ENCODE measurements at places on chromosomes 2 and 18.

GRCh38 chr2:221581986-221582385 lies 9.9 kb upstream of the EPHA4 start:
- no peak for DNase-seq

- no peak for DNase-seq
These were observed 137.9 kb downstream of the CDH2 start for GRCh38 chr18:28039078-28039477.

- DNase-seq: no peak
These were observed 137.1 kb downstream of the COL6A3 start for GRCh38 chr2:237276716-237277490.

DNA sequence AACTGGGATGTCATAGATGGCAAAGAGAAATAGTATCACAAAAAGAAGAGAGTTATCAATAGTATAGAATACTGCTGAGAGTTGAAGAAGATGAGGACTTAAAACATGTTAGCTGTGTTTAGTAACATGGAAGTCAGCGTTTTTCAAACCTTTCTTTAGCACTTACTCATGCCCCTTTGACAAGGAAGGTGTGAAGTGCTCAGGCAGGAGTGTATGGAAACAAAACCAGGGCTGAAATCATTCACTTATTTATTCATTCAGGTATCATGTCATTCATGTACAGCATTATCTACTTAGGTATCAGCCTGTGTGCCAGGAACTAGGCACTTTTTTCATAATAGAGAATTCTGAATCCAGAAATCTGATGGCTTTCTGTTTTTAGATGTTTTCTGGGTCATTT lies 27.2 kb downstream of the CD28 start:
- DNase-seq: no peak

GRCh38 chr2:191614759-191615158 lies 63.2 kb upstream of the NABP1 start:
- no peak for DNase-seq

GRCh38 chr18:48860269-48861180 lies 90.2 kb downstream of the SMAD7 start:
- no peak for DNase-seq

DNA sequence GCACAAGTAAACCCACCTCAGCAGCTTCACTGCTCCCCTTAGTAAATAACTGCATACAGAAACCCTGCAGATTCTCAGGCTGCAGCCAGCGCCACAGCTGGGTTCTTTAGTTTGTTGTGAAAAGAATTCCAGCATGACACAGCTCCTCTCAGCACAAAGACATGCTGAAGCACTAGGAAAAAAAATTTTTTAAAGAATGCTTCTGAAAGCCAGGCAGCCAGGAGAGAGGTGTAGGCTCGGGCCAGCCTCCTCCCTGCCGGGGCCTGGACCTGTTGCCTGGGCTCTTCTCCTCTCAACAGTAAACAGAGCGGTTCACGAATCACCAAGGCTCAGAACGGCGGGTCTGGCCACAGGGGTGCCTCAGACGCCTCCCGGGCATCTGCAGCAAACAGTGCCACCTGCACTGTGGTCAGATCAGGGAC lies 95.7 kb upstream of the POU3F3 start:
- DNase-seq: no peak

DNA sequence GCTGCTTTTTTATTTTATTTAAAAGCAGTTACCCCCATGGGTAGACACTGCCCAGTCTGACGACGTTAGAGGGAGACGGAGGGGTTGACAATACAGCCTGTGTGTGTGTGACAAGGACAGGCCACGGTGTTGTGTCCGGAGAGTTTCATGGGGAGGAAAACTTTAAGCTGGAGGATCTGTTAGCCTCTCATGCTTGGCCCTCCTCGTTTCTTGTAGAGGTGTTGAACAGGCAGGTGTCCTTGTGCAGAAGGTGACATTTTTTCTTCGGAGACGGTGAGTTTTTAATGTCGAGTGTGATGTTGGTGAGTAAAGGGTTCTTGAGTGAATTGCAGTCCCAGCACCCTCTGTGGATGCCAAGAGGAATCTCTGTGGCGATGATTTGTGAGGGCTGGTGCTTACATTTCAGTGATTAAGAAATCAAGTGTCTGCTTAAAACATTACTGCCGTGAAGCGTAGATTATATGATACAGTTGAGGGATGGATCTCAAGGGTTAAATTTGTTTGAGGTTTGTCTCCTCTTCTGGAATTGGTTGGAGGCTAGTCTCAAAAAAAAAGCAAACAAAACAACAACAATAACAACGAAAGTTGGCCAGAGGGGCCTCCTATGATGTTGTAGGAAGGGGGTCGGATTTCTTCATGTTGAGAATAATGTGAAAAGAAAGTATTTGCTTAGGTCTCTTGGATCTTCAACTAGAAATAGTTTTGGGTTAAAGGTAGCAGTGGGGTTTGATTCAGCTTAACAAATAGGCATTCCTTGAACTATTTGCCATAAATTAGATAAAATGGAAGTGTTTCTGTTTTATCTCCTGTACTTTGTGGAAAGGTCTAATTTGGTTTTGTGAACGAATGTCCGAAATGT lies 1.6 kb downstream of the NCOA1 start:
- peak; percentile 5 for DNase-seq

- no peak for DNase-seq
These were observed 122.5 kb downstream of the FIGN start for GRCh38 chr2:163613266-163613731.

DNA sequence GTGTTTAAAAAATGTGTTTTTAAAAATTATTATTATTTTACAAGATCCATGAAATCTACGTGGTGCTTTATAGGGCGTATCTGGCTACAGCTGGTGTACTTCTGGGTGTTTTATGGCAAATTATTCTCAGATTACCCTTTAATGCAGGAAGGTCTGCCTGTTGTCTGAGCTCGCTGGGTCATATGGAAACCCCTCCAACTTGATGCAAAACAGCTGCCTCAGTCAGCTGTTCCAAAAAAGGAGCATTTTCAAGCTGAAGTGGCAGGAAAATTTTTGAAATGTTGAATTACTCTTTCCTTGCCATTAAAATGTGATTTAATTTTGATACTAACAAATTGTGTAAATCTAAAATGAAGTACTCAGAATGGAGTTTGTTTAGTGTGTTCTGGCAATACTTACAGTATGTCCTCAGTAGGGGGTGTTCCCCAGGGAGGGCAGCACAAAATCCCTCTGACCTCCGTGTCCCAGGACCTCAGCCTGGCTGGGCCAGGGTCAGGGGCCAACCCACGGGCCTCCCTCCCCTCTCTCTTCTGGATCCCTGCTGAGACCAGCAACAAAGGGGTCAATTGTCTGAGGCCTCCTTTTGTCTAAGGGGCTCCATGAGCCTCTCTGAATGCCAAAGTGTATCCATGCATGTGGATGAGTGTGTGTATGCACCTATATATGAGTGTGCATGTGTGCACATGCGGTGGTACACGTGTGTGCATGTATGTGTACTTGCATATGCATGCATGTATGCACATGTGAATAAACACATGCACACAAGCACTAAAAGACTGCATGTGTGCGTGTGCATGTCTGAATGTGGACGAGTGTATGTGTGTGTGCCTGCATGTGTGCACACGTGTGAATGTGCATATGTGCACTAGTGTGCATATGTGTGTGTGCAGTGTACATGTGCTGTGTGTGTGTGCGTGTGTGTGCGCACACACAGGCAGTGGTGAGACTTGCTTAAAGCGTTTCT lies 105.4 kb downstream of the ACOXL start:
- no peak for DNase-seq

DNA sequence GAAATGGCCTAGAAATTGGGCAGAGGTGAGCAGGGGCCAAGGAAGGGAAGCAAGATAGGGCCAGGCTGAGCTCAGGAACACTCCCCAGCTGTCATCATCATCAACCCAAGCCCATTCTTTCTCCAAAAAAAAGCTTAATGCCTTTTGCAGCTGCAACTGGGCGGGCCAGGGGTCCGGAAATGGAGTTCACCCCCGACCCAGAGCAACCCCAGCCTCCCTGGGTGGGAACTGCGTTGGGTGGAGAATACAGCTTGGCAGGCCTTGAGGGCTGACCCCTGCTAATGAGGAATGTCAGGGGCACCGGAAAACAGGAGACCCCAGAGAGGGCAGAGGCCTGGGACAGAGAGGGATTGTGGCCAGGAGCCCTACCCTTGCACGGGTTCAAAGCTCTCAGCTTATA lies 64.8 kb downstream of the TNS1 start:
- DNase-seq: no peak

DNA sequence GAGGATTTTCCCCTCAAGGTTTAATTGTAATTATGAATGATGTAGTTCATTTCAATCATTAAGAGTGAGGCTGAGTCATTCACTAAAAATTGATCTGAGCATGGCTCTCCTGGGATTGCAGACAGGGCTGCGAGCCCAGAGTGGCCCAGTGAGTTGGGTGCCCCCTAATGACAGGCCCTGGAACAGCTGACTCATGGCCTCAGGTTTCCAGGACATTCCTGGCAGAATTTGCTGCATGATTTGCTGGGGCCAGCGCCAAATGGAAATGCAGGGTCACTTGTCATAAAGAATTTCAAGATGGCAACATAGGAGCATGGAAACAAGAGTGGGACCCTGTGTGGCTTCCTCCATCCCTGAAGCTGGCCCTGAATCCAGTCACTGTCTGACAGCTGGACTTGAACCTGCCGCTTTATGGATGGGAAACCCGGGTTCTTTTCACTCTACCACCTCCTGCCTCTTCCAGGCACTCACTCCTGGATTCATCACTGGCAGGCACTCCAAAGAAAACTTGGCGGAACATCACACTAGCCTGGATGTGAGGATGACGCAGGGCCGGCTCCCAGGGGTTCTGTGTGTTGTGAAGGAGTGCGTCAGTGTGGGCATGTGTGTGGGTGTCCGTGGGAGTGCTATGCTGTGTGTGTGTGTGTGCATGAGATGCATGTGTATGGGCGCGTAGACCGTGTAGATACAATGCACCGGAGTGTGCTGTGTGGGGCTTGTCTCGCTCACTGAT lies 15.2 kb downstream of the OTOF start:
- DNase-seq: no peak

DNA sequence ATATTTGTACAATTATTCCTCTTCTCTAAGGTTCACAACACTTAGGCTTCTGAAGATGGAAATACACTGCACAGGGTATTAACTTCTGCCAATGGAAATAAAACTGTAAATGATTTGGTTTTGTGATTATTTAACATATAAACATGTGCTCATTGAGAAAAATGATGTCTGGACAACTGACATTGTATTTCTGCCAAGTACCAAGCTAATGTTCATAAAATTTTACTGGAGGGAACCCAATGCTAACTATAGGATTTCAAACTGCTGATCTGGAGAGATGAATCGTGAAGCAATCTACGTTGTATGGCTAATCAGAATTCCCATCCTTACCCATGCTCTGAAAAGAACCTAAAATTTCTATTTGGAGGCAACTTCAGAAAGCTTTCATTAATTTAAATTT lies 279.7 kb downstream of the NRXN1 start:
- DNase-seq: no peak

GRCh38 chr2:238775591-238775990 lies 72.3 kb upstream of the TWIST2 start:
- DNase-seq: no peak

GRCh38 chr2:121074293-121074932 lies 210.6 kb downstream of the TFCP2L1 start:
- no peak for DNase-seq

DNA sequence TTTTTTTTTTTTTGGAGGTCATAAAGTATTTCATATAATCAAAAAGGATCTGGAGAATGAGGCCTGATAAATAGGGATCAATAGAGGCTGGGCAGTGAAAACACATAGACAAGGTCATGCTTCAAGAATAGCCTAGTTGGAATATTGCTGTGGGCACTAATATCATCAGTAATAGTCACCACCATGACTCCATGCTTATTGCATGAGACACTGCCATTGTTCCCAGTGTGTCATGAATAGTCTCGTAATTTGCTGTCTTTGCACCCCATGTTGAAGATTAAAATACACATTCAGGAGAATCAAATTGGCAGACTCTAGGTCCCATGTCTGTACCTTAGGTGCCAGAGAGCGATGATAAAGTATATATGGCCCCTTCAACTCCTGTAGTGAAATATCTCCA lies 10.3 kb downstream of the ASXL3 start:
- DNase-seq: no peak

DNA sequence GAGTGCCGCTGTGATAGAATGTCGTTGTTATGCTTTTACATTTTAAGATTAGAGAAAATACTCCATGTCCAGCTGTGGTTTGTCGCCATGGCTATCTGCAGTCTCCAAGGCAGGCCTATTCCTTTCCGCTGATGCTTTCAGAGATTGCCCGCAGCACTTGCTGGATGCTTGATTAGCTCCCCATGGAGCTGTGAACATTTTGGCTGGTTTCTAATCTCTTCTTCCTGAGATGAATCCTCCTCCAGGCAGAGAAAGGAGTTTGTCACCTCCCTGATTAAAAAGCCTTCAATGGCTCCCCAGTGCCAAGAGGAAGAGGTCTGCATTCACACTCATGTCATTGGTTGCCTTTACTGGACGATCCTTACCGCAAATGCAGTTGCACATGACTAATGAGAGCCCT lies 32.6 kb upstream of the LPIN1 start:
- DNase-seq: no peak

DNA sequence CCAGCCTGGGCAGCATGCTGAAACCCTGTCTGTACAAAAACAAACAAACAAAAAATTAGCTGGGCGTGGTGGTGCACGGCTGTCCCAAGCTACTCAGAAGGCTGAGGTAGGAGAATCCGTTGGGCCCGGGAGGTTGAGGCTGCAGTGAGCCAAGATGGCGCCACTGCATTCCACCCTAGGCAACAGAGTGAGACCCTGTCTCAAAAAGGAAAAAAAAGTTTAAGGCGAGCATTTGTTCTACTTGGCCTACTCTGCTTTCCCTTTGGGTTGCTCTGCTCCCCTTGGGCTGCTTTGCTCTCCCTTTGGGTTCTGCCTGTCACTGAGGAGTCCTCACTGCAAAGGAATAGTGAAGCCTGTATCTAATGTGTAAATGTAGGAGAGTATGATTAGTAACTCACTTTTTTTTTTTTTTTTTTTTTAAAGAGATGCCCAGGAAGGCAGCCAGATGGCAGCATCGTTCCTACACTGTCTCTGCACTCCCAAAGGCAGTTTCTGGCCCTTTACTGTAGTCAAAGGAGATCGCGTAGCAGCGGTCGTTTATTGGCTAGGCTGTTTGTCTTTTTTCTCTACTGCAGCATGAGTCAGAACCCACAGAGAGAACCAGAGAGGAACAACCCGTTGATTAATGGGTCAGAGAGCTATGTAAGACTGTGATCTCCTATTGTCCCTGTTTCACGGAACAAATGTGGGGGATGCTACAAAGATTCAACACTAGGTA lies 118.3 kb upstream of the CWC22 start:
- DNase-seq: peak; percentile 49

GRCh38 chr2:7709907-7710306 lies 792.7 kb downstream of the RNF144A start:
- no peak for DNase-seq

GRCh38 chr2:163799807-163800206 lies 64.0 kb upstream of the FIGN start:
- no peak for DNase-seq

GRCh38 chr2:220002699-220003098 lies 375.3 kb downstream of the SLC4A3 start:
- DNase-seq: no peak

DNA sequence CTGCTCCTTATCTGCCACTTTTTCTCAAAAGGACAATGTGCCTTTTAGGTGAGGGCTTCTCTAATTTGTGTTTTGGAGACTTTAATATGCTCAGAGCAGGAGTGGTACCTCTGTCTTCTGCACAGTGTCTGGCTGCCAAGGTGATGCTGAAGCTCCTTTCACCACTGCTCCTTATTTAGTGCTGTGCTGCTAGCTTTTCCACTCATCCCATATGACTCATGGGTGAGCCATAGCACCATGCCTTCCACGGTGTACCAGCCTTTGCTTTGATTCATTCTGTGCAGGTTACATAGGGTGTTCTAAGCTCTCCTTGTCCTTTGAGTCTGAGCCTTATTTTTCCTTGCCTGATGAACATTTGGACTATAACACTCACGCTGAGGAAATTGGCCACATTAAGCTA lies 202.4 kb downstream of the ARL6IP6 start:
- DNase-seq: no peak

Data from CD4-positive, alpha-beta T cell treated with Interleukin-6 for 4 hours (primary cell).